ENCODE measurements at places on chromosomes 12 and 14. TPM values are rescaled to one million over a fixed set of nuclear protein-coding genes. Genes with fewer than 3 reads are reported as not detected.
A peak's percentile ranks its signal among the peaks of the same experiment; 100 is the strongest.

The OVCH1 gene
- not detected for total RNA-seq

DNA sequence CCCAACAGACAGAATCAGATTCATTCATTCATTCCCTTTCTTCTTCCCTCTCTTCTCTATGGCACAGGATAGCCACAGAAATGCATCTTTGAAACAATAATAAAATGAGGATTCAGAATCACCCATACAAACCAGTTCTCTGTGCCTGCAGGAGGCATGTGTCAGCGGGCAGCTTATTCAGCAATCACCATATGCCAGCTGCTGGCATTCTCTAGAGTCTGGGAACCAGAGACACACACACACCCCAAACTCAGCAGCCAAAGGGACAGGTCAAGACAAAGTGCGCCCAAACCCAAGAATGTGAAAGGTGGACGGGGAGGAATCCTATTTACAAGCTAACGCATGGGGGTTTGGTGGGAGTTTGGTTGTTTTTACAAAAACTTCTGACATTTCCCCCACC is 14.1 kb downstream of the ARF3 start:
- H3K4me1 ChIP-seq, result peaks cover 14% of the 10 kb centered on the region
- DNase-seq, result no peak
- no peak overlapping the region for H3K4me3 ChIP-seq
- H3K27ac ChIP-seq, result no peak overlapping the region

GRCh38 chr12:2396448-2396871 is 343.7 kb downstream of the CACNA1C start:
- no peaks in the 10 kb centered on the region for H3K36me3 ChIP-seq
- H3K4me3 ChIP-seq, result no peak overlapping the region
- H3K27ac ChIP-seq, result peak overlapping the region; percentile 69
- peaks cover 3% of the 10 kb centered on the region for H3K4me1 ChIP-seq

- no peak for DNase-seq
- H3K4me1 ChIP-seq, result no peaks in the 10 kb centered on the region
- H3K27ac ChIP-seq, result no peak overlapping the region
- no peak overlapping the region for H3K4me3 ChIP-seq
- no peaks in the 10 kb centered on the region for H3K27me3 ChIP-seq
- H3K36me3 ChIP-seq, result no peaks in the 10 kb centered on the region
Measured at GRCh38 chr12:106022568-106023012, 116.2 kb downstream of the NUAK1 start.

The RNF31 gene
- 71.8 TPM for total RNA-seq

The ANO2 gene
- 1.4 TPM for total RNA-seq

The RTN1 gene
- total RNA-seq, result 4.9 TPM

DNA sequence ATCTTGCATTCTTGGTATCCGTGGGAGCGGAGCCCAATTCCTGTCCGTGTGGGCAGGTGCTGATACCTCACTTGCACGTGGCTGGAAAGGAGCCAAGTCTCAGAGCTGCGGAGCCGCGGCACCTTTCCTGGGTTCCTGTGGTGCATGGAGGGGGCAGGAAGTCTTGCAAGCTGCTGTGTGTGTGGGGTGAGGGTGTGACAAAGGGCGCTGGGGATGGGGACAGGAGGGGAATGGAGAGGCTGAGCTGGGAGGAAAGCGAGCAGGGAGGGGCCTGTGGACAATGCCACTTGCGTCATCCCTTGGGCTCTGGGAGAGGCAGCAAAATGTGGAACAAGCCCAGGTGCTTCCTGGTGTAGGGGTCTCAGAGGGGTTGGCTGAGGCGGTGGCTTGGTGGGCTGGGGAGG is 86.7 kb downstream of the CALM1 start:
- no peaks in the 10 kb centered on the region for H3K27me3 ChIP-seq
- H3K4me3 ChIP-seq, result no peak overlapping the region
- peak; percentile 49 for DNase-seq
- H3K27ac ChIP-seq, result no peak overlapping the region

GRCh38 chr12:7108003-7108795 is 815 bp downstream of the C1RL start:
- peak overlapping the region; percentile 92 for H3K27ac ChIP-seq
- H3K36me3 ChIP-seq, result no peaks in the 10 kb centered on the region
- H3K27me3 ChIP-seq, result no peaks in the 10 kb centered on the region
- DNase-seq, result peak; percentile 88
- peaks cover 28% of the 10 kb centered on the region for H3K4me1 ChIP-seq

DNA sequence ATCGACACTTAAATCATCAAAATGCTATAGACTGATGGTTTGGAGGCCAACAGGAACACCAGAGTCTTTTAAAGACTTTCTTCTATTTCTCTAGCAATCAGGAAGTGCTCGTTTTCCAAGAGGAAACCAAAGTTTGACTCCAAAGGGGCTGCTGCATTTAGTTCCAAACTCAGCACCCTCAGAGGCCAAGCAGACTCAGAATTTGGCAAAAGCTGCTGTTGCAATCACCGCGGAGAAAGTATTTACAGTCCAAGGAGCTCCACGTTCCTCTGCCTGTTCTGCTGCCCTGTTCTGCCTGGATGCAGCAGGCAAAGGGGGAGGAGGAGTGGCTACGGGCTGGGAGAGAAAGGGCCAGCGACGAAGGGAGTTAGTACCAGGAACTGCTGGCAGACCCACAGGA is 325.1 kb downstream of the BCL11B start:
- no peak overlapping the region for H3K4me3 ChIP-seq
- H3K4me1 ChIP-seq, result no peaks in the 10 kb centered on the region
- H3K27me3 ChIP-seq, result no peaks in the 10 kb centered on the region
- DNase-seq, result no peak
- no peak overlapping the region for H3K27ac ChIP-seq
- no peaks in the 10 kb centered on the region for H3K36me3 ChIP-seq

GRCh38 chr12:25123126-25123525 is 71.8 kb downstream of the DNAI7 start:
- H3K36me3 ChIP-seq, result no peaks in the 10 kb centered on the region
- DNase-seq, result no peak
- no peak overlapping the region for H3K27ac ChIP-seq
- H3K27me3 ChIP-seq, result no peaks in the 10 kb centered on the region
- H3K4me3 ChIP-seq, result no peak overlapping the region

GRCh38 chr12:29611906-29612305 is 114.4 kb upstream of the OVCH1 start:
- no peaks in the 10 kb centered on the region for H3K36me3 ChIP-seq
- no peak overlapping the region for H3K27ac ChIP-seq
- no peak for DNase-seq

DNA sequence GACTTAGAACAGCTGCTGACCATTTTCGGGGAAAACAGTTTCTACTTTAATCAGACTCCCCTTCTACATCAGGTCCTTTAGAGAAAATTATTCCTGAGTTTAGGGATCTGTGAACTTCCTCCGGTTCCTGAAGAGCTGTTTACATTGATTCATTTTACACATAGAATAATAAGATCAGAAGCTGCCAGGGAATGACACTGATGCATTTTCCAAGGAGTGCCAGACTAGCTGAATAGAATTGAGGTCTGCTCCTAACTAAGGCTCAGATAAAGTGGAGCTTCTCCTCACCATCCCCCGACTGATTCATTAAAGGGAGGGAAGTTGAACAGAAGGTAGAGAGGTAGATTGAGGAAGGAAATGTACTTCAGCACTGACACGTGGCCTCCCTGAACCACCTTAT is 41.9 kb upstream of the PSMA6 start:
- no peak overlapping the region for H3K27ac ChIP-seq
- no peaks in the 10 kb centered on the region for H3K4me1 ChIP-seq
- H3K27me3 ChIP-seq, result no peaks in the 10 kb centered on the region
- no peak overlapping the region for H3K4me3 ChIP-seq

DNA sequence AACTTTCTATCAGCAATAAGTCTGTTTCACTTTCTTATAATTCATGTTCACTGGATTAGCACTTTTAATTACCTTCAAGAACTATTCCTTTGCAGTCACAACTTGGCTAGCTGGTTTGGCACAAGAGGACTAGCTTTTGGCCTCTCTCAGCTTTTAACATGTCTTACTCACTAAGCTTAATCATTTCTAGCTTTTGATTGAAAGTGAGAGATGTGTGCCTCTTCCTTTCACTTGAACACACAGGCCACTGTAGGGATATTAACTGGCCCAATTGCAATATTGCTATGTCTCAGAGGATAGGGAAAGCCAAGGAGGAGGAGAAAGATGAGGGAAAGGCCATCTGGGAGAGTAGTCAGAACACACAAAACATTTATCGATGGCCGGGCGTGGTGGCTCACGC is 92.7 kb downstream of the PRICKLE1 start:
- no peak for DNase-seq
- H3K36me3 ChIP-seq, result no peaks in the 10 kb centered on the region
- no peaks in the 10 kb centered on the region for H3K27me3 ChIP-seq

The EFS gene
- total RNA-seq, result 0.60 TPM

The SAMD15 gene
- not detected for total RNA-seq

The ADAM21 gene
- total RNA-seq, result not detected

GRCh38 chr12:72036393-72036792 is 97.7 kb downstream of the TPH2 start:
- no peak for DNase-seq
- no peak overlapping the region for H3K4me3 ChIP-seq
- no peaks in the 10 kb centered on the region for H3K4me1 ChIP-seq
- H3K27me3 ChIP-seq, result no peaks in the 10 kb centered on the region
- no peaks in the 10 kb centered on the region for H3K36me3 ChIP-seq
- no peak overlapping the region for H3K27ac ChIP-seq

- DNase-seq, result no peak
- H3K36me3 ChIP-seq, result no peaks in the 10 kb centered on the region
- H3K4me3 ChIP-seq, result no peak overlapping the region
- peak overlapping the region; percentile 77 for H3K27ac ChIP-seq
- H3K4me1 ChIP-seq, result peaks cover 36% of the 10 kb centered on the region
Measured at GRCh38 chr12:56086608-56087007, 6.6 kb downstream of the ERBB3 start.

DNA sequence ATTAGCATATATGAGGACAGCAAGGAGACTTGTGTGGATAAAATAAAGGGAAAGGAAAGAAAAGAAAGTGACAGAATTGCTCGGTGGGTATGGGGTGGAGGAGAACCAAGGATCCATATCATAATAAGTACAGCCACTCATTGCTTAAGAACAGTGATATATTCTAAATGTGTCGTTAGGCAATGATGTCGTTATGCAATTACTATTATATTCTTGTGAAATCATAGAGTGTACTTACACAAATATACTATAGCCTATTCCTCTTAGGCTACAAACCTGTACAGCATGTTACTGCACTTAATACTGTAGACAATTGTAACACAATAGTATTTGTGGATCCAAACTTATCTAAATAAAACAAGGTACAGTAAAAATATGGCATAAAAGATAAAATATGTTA is 271.1 kb downstream of the CCER1 start:
- H3K4me1 ChIP-seq, result no peaks in the 10 kb centered on the region
- H3K27ac ChIP-seq, result no peak overlapping the region
- H3K4me3 ChIP-seq, result no peak overlapping the region
- H3K27me3 ChIP-seq, result no peaks in the 10 kb centered on the region

DNA sequence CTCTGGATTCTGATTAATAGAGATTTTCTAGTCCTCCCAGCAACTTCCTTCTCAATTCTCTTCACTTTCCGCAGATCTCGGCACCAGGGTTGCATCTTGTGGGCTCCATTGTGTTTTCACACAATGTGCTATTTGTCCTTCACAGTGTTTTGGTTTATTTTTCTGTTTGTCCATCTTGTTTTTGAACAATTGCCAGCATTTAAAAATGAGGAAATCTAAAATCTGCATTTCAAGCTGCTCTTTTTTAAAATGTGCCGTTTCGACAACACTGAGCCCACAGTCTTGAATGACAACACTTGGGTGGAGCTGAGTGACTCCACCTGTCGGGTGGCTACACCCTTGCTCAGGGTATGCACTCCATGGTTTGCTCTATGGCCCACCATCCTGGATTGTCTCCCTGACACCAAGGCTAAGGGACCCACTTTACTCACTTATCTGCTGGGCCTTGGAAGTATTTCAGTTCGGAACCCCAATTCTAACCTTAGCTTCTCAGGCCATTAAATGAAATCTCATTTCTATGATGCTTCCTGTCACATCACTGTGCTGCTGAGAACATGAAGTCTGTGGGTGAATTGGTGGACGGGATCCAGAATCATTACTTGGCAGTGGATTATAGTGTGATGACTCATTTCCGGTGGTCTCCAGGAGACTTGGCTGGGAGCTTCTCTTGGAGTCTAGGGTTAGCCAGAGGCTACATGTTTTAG is 3.4 kb upstream of the MYRFL start:
- no peaks in the 10 kb centered on the region for H3K27me3 ChIP-seq
- no peaks in the 10 kb centered on the region for H3K36me3 ChIP-seq
- no peak overlapping the region for H3K27ac ChIP-seq
- H3K4me1 ChIP-seq, result peaks cover 9% of the 10 kb centered on the region
- no peak overlapping the region for H3K4me3 ChIP-seq
- no peak for DNase-seq

DNA sequence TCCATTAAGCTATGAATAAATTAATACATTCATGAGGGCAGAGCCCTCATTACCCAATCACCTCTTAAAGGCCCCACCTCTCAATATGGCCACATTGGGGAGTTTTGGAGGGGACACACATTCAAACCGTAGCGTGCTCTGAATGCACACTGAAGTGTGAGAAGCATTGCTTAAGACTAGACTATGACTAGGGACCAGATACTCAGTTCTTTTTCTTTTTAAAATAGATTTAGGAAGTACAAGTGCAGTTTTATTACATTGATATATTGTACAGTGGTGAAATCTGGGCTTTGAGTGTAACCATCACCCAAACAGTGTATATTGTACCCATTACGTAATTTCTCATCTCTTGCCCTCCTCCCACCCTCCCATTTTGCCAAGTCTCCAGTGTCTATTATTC is 21.0 kb upstream of the JDP2 start:
- H3K27me3 ChIP-seq, result no peaks in the 10 kb centered on the region
- H3K36me3 ChIP-seq, result no peaks in the 10 kb centered on the region
- DNase-seq, result no peak

The KLHL33 gene
- total RNA-seq, result not detected

DNA sequence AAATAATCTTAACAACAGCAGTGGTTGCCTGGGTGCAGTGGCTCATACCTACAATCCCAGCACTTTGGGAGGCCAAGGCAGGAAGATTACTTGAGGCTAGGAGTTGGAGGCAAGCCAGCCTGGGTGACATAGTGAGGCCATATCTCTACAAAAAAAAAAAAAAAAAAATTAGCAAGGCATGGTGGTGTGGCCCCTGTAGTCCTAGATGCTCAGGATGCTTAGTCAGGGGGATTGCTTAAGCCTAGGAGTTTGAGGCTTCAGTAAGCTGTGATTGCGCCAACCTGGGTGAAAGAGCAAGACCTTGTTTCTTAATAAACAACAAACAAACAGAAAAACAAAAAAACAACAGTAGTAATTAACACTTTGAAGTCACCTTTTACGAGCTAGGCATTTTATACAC is 642 bp upstream of the ACSM4 start:
- no peak overlapping the region for H3K4me3 ChIP-seq
- H3K4me1 ChIP-seq, result no peaks in the 10 kb centered on the region
- H3K36me3 ChIP-seq, result no peaks in the 10 kb centered on the region
- DNase-seq, result no peak

- H3K36me3 ChIP-seq, result no peaks in the 10 kb centered on the region
- no peak for DNase-seq
- no peak overlapping the region for H3K27ac ChIP-seq
- no peaks in the 10 kb centered on the region for H3K4me1 ChIP-seq
Measured at GRCh38 chr14:94400422-94400841, 12.0 kb upstream of the SERPINA1 start.

The YLPM1 gene
- total RNA-seq, result 26.1 TPM

The ARMH4 gene
- 0.48 TPM for total RNA-seq

All from transverse colon (tissue), 4 donors.